ENCODE measurements at places on chromosomes 5 and 9. TPM values are rescaled to one million over a fixed set of nuclear protein-coding genes. Genes with fewer than 3 reads are reported as not detected.

ADAMTSL1 gene
- not detected for total RNA-seq

RASGEF1C gene
- total RNA-seq, result not detected

FAM221B gene
- total RNA-seq, result not detected

NR2F1 gene
- not detected for total RNA-seq

CPLANE1 gene
- total RNA-seq, result 9.4 TPM

MARCOL gene
- total RNA-seq, result not detected

SH3RF2 gene
- total RNA-seq, result not detected

PCDHA3 gene
- total RNA-seq, result not detected

ADAMTS2 gene
- not detected for total RNA-seq

CERT1 gene
- 29.0 TPM for total RNA-seq

GLRA1 gene
- total RNA-seq, result not detected

LSM11 gene
- 4.2 TPM for total RNA-seq

FAM169A gene
- 3.8 TPM for total RNA-seq

ENHO gene
- total RNA-seq, result not detected

TSLP gene
- total RNA-seq, result 0.18 TPM

CTXN3 gene
- total RNA-seq, result not detected

SAPCD2 gene
- 24.5 TPM for total RNA-seq

S1PR3 gene
- total RNA-seq, result 0.08 TPM

SNCB gene
- not detected for total RNA-seq

BARHL1 gene
- total RNA-seq, result not detected

ANKRD18B gene
- total RNA-seq, result not detected

SPINK6 gene
- not detected for total RNA-seq

GPR150 gene
- 1.6 TPM for total RNA-seq

FOXD4L3 gene
- total RNA-seq, result not detected

SLC25A2 gene
- total RNA-seq, result 1.1 TPM

PAEP gene
- not detected for total RNA-seq

FAM163B gene
- not detected for total RNA-seq

MYMK gene
- total RNA-seq, result not detected

ADAMTS16 gene
- not detected for total RNA-seq

ACER2 gene
- total RNA-seq, result 2.6 TPM

TAF11L5 gene
- total RNA-seq, result not detected

CBY3 gene
- 0.71 TPM for total RNA-seq

UBAC1 gene
- 24.3 TPM for total RNA-seq

PDE6A gene
- not detected for total RNA-seq

FRRS1L gene
- total RNA-seq, result not detected

SLC46A2 gene
- not detected for total RNA-seq

SLC6A19 gene
- total RNA-seq, result not detected

LURAP1L gene
- total RNA-seq, result not detected

CDK5RAP2 gene
- 83.7 TPM for total RNA-seq

NPM1 gene
- total RNA-seq, result 1,201 TPM

Measured in activated naive CD4-positive, alpha-beta T cell treated with anti-CD3 and anti-CD28 coated beads, Interleukin-2, amount 10 ng/mL, durations not matched to agents 5 hours and 36 hours (primary cell).